ENCODE measurements at places on chromosomes 5 and 9. TPM values are rescaled to one million over a fixed set of nuclear protein-coding genes. Genes with fewer than 3 reads are reported as not detected.

DNA sequence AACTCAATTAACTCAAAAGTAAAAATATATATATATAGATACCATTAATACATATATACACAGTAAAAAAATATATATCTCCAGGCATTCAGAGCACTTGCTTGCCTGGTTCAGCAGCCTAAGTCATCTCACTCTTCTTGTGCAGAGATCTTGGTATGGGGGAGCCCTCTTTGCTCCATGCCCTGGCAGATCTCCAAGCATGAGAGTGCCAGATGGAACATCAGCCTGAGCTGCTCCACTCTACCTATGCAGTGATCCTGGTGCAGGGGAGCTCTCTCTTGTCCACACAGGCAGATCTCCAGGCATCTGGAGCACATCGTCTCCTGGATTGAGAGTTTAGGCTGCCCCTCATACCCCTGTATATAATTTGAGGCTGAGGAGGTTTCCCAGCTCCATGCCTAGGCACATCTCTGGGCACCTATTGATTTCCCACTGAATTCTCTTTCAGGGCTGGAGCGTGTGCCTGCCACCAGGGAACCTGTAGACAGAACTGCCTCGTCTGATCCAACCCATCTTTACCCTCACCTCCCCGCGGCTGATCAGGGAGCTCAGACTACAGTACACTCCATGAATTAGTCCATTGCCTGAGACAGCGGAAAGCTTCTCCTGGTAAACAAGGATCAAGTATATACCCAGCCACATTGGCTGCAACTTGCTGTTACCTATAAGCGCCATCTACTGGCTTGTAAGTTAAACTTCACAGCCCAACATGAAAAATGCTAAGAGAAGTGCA is 342.4 kb upstream of the GRIA1 start:
- no peak for DNase-seq

- no peak for DNase-seq
Observed at GRCh38 chr9:89426384-89426961, 71.4 kb downstream of the SEMA4D start.

- DNase-seq, result no peak
Observed at GRCh38 chr5:172668594-172669071, 27.6 kb downstream of the NEURL1B start.

GRCh38 chr5:6457592-6457991 is 8.9 kb downstream of the UBE2QL1 start:
- DNase-seq, result peak; percentile 60

DNA sequence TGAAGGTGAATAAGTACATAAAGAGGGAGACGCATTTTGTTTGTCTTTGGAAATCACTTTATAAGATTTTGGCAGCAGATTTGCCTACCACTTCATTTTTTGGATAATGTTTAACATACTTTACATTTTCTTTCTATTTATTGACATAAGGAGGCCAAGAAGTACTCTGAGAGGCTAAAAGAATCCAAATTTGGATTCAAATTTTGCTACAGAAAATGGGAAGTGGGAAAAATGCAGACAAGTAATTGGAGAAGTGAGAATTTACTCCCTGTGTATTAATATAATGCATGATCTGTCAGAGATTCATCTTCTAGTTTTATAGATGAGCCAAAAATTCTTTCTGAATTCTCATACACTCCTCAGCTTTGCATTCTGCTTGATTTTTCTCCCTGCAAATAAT is 411.2 kb upstream of the CTNND2 start:
- DNase-seq, result no peak

GRCh38 chr5:150357326-150358260 is at the start of gene TCOF1:
Gene TCOF1, plus strand, starts transcription at chr5:150357697. Its CDS starts 50 bp downstream, at chr5:150357747.
- peak; percentile 98 for DNase-seq

GRCh38 chr5:28403846-28404245 is 1365.5 kb upstream of the CDH9 start:
- no peak for DNase-seq

DNA sequence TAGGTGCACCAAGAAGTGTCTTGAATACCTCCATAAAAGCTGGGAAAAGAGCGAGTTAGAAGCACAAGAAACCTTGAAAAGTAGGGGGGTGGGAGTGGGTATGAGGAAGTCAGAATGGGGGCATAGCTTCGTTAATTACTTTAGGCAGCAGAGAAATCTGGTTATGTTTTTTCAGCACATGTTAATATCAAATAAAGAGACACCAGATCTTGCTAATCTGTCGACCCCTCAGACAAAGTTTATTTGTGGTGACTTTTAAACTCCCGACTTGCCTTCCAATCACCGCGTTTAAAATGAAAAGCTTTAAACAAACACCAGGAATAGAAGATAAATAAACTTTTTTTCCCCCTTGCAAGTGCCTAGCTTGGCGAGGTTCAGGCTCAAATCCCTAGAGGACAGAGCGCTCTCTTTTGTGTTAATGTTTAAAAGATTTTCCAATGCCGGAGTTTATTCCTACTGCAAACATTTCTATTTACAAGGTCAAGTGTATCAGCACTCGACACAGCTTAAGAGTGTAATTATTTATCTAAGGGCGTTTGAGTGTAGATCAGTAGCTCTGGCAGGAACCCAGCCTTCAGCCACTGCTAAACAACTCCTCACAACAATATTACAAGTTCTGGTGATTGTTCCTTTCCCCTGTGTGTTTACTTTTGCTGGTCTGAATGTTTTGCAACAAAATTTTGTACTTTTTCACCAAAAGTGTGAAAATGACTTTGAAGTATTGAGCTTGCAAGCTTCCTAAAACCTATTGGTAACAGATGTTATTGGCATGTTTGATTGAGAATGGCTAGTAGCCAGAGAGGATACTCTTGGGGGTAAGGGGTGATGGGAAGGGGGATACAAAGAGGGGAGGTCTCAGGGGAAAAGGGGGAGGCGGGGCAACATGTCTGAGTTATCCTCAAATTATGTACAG is 3.8 kb downstream of the GAS1 start:
- no peak for DNase-seq

DNA sequence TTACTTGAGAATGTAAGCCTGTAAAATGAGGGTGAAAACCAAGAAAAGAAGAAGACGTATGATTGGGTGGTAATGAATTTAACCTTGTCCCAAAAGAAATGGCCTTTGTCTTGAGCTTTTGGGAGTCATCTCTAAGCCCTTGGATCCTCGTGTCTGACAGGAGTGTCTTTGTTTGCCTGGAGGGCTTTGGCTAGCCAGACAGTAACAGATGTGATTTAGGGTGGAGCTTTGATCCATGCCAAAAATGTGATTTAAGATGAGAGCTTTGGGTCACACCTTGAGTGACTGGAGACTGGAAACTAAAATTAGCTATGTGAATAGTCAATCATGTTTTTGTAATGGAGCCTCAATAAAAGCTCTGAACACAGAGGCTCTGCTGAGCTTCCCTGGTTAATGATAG is 25.9 kb upstream of the ZFAND5 start:
- DNase-seq, result no peak

RICTOR gene
- 75.9 TPM for total RNA-seq

ASTN2 gene
- total RNA-seq, result 2.5 TPM
